Iris pigment epithelial cell (primary cell): ENCODE measurements at places on chromosomes 11 and 22.

- peak; percentile 83 for DNase-seq
Observed at GRCh38 chr11:5550440-5551095, 2.2 kb upstream of the OR52H1 start.

DNA sequence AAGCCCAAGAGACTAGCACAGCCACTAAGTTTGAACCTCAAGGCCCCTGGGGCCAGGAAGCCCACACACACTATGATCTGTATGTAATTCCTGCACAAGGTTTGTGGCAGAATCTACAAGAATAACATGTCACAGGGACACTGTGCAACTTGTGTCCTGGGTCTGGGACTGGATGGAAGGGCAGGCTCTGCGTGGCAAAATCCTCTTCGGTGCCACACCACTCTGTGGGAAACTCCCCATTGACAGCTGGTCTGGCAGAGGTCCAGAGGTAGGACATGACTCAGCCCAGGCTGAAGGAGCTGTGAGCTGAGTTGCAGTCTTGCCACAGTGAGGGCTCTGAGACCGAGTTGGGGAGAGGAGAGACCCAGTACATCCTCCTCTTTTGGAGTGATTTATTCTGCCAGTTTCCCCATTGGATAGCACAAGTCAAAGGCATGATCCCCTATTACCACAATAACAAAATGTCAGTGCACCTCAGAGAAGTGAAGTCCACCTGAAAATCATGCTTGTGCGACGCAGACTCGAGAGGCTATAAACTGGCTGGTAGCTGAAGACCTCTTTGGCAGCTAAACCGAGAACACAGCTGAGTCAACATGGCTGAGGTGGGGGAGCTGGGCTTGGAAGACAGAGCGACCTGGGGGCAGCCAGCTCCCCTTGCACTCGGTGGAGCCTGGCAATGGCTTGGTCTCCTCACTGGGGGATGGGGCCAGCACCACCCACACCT, 23.3 kb upstream of the SERPIND1 start:
- DNase-seq, result peak; percentile 91

- no peak for DNase-seq
Observed at GRCh38 chr11:64245401-64245796, 1.3 kb downstream of the PPP1R14B start.

DNA sequence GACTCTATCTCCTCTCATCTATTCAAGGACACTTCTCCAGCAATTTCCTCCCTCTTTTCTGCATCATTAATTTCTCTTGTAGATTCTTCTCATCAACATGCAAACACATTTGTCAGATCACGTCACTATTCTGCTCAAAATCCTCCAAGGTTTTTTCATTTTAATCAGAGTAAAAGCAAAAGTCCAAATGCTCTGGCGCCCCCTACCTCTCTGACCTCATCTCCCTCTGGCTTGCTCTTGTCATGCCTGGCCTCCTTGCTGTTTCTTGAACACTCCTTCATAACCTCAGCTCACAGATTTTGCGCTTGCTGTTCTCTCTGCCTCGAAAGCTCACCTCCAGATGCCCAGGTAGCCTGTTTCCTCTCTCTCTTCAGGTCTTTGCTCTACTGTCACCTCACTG, 22.4 kb downstream of the RTCB start:
- DNase-seq, result peak; percentile 34

- DNase-seq, result peak; percentile 65
Observed at GRCh38 chr11:113447621-113448315, 27.4 kb downstream of the DRD2 start.

DNA sequence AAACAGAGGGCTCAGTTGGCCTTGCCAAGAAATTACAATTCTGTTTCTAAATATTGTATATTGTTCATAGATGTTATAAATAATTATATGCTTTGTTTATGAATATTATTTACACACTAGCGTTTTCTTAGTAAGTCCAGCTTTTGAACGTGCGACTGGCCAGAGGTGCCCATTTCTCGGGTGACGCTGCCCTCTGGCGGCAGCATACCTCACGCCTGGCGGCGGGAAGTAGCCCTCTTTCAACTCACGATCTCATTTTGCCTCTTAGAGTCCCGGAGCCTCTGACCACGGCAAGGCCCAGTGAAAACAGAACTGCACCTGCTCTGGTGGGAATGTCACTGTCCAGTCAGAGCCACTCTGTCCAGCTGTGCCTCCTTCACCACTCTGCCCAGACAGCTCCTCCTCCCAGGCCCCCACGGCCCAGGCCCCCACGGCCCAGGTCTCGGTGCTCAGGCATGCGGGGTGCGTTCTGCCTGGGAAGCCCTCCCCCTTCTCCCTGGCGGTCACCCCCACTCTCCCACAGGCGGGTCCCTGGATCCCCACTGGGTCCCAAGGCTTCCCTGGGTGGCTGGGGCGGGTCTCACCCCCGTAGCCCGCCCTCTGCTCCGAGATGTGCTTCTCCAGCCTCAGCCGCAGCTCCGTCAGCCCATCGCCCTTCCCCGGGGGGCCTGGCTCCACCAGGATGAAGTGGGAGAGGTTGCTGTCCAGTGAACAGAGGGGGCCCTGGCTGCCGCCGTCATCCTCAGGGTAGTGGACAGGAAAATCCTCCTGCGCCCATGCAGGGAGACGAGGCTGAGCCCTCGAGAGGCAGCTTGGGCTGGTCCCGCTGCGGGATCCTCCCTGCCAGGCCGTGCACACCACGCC, 19.3 kb downstream of the TSSC4 start:
- DNase-seq, result peak; percentile 71

DNA sequence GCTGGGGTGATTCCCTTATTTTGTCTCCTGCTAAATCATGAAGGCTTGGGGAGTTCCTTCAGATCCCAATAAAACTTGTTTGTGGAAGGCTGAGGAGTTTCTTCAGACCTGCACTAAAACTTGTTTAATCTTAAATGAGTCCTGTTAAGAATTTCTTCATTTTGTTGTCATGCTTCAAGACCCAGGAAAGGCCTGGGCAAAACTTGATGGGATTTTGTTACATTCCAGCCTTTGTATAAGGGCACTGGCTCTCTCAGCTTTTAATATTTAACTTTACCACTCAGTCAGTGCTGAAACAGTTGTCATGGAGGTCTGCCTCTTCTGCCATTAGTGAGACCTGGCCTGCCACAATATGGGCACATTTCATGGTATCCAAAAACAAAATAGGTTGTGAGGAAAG, 699.0 kb downstream of the ETS1 start:
- DNase-seq, result no peak

DNA sequence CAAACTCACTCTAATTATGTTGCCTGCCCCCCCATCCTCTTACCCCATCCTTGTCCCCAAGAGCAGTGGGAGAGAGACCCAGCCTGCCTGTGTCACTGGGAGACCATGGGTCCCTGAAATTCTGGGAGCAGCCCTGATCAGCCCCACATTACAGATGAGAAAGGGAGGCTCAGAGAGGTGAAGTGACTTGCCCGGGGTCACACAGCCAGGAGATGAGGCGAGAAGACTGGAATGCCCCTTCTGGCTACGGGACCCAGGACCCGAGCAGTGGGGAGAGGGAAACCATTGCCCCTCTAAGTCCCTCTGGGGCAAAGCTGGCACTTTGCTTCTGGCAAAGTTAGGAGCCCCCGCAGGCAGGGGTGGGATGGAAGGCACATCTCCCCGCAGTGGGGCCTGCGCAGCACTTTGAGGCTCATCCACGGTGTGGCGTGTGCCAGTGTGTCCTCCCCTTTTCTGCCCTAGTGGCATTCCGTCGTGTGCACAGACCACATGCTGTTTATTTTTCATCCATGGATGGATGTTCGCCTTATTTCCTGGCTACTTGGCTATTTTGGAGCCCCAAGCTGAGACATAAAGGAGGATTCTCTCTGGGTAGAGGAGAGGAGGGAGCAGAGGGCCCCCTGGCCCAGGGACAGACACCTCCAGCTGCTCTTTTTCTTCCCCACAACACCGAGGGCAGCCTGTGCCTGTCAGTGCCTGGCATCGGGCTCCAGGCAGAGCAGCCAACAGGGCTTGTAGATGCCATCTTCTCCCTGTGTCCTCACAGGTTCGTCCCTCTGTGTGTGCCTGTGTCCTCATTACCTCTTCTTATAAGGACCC, 3.7 kb upstream of the FGF3 start:
- DNase-seq, result no peak

GRCh38 chr11:66741153-66741552, 12.1 kb upstream of the SPTBN2 start:
- no peak for DNase-seq

DNA sequence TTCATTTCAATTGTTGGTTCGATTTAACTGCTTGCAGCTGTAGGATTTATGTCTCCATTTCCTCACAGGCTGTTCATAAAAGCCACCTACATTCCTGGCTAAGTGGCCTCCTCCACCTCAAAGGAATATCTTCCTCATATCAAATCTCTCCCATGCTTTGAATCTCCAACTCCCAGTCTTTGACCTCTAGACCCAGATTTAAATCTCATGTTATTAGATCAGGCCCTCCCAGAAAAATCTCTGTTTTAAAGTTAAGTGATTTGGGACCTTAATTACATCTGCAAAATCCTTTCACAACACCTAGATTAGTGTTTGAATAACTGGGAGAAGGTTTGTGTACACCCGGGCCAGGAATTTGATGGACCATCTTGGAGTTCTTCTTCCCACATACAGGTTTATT, 33.9 kb upstream of the POLA2 start:
- no peak for DNase-seq

GRCh38 chr11:74988541-74989259, at the start of gene NEU3:
NEU3 (plus strand) TSS chr11:74988933; CDS start chr11:74989061, 128 bp downstream.
- DNase-seq, result peak; percentile 76

- peak; percentile 72 for DNase-seq
Observed at GRCh38 chr11:6505577-6506240, 8.6 kb downstream of the DNHD1 start.

- DNase-seq, result no peak
Observed at GRCh38 chr22:46163557-46163888, 13.2 kb downstream of the PPARA start.

DNA sequence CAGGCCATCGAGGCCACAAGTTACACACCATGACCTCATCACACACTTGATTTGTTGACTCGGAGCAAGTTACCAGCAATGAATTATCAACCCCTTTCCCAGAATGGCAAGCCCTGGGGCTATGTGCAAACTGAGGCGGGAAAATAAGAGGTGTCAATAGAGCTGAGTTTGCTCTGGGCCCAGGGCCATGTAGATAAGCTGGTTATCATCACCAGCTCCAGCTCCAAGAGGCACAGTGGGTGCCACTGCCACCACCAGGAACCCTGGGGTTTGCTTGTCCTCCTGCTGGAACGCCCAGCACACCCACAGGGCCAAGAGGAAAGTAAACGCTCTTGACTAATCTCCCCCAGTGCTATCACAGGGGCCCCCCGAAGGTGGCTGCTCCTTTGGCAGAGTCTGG, 13.0 kb upstream of the VPS37C start:
- no peak for DNase-seq

- DNase-seq, result no peak
Observed at GRCh38 chr11:121574801-121575200, 122.0 kb upstream of the SORL1-AS1 start.

DNA sequence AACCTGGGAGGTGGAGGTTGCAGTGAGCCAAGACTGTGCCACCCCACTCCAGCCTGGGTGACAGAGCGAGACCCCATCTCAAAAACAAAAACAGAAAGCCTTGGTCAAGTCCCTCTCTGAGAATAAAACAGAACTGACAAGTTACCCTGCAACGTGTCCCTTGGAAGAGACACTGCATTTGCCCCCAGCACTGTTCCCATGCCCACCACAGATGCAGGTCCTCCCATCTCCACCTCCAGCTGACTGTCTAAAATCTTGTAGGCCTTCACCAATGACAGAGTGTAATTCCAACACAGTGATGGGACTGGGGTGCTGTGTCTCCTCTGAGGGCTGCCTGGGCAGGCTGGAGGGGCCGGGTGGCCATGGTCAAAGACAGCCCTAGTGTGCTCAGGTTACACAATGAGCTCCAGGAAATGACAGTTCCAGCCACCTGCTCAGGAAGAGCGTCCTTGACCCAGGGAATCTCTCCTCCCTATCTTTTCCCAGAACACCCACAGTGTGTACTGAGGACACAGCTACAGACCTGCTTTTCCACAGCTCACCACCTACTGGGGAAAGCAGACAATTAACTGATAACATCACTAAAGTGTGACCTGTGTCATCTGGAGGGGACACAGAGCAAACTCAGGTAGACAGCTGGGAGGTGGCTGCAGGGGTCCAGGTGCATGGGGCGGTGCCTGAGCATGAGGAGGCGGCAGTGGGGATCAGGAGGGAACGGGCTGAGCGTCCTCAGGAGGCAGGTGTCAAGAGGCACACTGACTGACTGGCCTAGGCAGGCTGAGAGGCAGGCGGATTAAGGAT, 56.4 kb downstream of the ARFGAP3 start:
- DNase-seq, result no peak
